ENCODE measurements at places on chromosomes 1 and 21. TPM values are rescaled to one million over a fixed set of nuclear protein-coding genes. Genes with fewer than 3 reads are reported as not detected.

IL12RB2 gene
- total RNA-seq = not detected

SLC5A9 gene
- not detected for total RNA-seq

CYP4A22 gene
- not detected for total RNA-seq

CD1D gene
- total RNA-seq = not detected

TCHHL1 gene
- total RNA-seq = not detected

VSIG8 gene
- total RNA-seq = not detected

CTTNBP2NL gene
- total RNA-seq = 26.2 TPM

ALG14 gene
- 1.3 TPM for total RNA-seq

NID1 gene
- 87.7 TPM for total RNA-seq

RUNX3 gene
- total RNA-seq = not detected

KCNE1 gene
- total RNA-seq = not detected

OR10J1 gene
- not detected for total RNA-seq

DISC1 gene
- total RNA-seq = 5.5 TPM

GPR161 gene
- 10.5 TPM for total RNA-seq

ITPKB gene
- total RNA-seq = 19.1 TPM

TRAF5 gene
- total RNA-seq = 6.6 TPM

OR2T33 gene
- total RNA-seq = not detected

GNG4 gene
- not detected for total RNA-seq

RGSL1 gene
- not detected for total RNA-seq

SUSD4 gene
- not detected for total RNA-seq

ACTN2 gene
- total RNA-seq = not detected

KRTAP19-1 gene
- total RNA-seq = not detected

MYOG gene
- total RNA-seq = not detected

HSD3B2 gene
- total RNA-seq = not detected

RNF186 gene
- not detected for total RNA-seq

SAMSN1 gene
- 0.33 TPM for total RNA-seq

ELF3 gene
- total RNA-seq = under 0.01 TPM

TINAGL1 gene
- 1,345 TPM for total RNA-seq

VPS13D gene
- total RNA-seq = 24.4 TPM

FAM72D gene
- total RNA-seq = 4.6 TPM

ORC1 gene
- 10.5 TPM for total RNA-seq

AXDND1 gene
- total RNA-seq = not detected

RGS5 gene
- total RNA-seq = 0.54 TPM

CCDC30 gene
- 0.20 TPM for total RNA-seq

ANKRD45 gene
- total RNA-seq = not detected

C1orf94 gene
- not detected for total RNA-seq

CYP4X1 gene
- 0.33 TPM for total RNA-seq

NPHS2 gene
- not detected for total RNA-seq

CFAP107 gene
- not detected for total RNA-seq

RPTN gene
- total RNA-seq = not detected

INSRR gene
- not detected for total RNA-seq

KIRREL1 gene
- total RNA-seq = 22.9 TPM

TNFSF18 gene
- 109 TPM for total RNA-seq

LCE2B gene
- not detected for total RNA-seq

FCGR3A gene
- not detected for total RNA-seq

ASTN1 gene
- total RNA-seq = not detected

TMEM81 gene
- 0.60 TPM for total RNA-seq

HSD3B1 gene
- not detected for total RNA-seq

CYB5RL gene
- 5.4 TPM for total RNA-seq

WNT3A gene
- not detected for total RNA-seq

ATP13A2 gene
- 64.5 TPM for total RNA-seq

S100A7 gene
- total RNA-seq = not detected

PCBP3 gene
- not detected for total RNA-seq

TNFRSF14 gene
- total RNA-seq = 99.8 TPM

TPTE gene
- not detected for total RNA-seq

ETS2 gene
- 58.4 TPM for total RNA-seq

Measured in mammary microvascular endothelial cell (primary cell).